ENCODE measurements at places on chromosomes 11 and 22.
A peak's percentile ranks its signal among the peaks of the same experiment; 100 is the strongest.

GRCh38 chr11:109421981-109422869 lies at the start of gene C11orf87:
Gene C11orf87 (plus strand): TSS chr11:109422190. CDS start chr11:109423634, 1,444 bp downstream.
- no peak for DNase-seq

- DNase-seq: no peak
Measured at GRCh38 chr11:38219636-38220035, 1621.6 kb upstream of the RAG2 start.

GRCh38 chr11:86447763-86448480 lies 73.2 kb downstream of the CCDC81 start:
- no peak for DNase-seq

DNA sequence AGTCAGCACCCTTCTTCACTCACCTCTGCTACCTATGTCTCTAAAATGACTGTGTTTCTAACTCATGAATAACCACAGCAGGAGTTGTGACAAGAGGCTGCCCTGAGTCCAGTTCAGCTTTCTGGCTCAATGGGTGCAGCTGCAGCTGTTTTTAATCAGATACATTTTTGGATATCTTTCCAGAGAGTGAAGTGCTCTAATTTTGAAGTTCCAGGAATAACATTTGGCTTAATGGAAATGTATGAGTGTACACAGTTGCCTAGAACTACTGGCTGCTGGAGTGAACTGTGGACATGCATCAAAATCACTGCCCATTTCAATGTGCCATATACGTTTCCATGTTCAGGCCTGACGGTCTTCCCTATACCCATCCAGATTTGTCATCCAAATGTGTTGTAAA lies 769.5 kb upstream of the ANO3 start:
- no peak for DNase-seq

GRCh38 chr11:105573091-105573490 lies 36.8 kb upstream of the GRIA4 start:
- DNase-seq: no peak

GRCh38 chr11:13236626-13237025 lies 41.0 kb upstream of the BMAL1 start:
- no peak for DNase-seq

DNA sequence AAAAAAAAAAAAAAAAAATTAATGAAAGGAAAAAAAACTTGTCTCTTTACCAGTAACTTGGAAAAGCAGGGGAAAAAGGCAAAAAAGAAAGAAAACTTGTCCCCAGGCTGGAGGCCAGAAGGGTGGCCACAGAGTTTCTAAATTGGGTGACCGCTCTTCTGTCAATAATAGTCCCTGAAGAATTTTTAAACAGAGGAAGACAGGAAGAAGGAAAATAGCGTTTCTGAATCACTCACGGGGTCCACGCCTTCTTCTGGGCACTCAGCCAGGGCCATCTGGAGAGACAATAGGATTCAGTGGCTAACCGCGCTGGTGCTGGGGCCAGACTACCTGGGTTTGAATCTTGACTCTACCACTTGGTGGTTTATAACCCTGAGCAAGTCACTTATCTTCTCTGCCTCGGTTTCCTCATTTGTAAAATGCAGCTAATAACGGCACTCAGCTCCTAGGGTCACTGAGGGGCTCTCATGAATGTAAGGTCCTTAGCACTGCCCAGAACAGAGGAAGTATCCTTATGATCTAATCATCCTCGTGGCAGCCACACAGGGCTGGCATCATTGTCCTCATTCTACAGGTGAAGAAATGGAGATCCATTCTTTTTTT lies 7.0 kb downstream of the C11orf86 start:
- no peak for DNase-seq

GRCh38 chr22:29663180-29663821 lies 56.5 kb upstream of the CABP7 start:
- DNase-seq: no peak

DNA sequence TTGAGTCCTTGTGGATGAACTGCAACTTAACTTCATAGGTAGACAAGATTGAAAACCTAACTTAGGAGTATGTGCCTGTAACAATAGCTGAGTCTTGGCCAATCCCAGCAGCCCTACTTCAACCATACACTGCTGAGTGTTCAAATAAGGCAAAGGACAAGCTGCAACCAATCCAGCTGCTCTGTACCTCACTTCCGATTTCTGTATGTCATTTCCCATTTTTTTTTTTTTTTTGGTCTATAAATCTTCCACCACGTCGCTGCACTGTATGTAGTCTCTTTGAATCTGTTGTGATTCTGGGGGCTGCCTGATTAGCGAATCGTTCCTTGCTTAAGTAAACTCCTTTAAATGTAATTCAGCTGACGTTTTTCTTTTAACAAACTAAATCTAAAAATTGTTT lies 35.4 kb upstream of the FLI1 start:
- no peak for DNase-seq

GRCh38 chr11:69219991-69220390 lies 64.3 kb downstream of the SMIM38 start:
- DNase-seq: no peak

- DNase-seq: no peak
Measured at GRCh38 chr22:39264349-39265038, 19.7 kb upstream of the PDGFB start.

DNA sequence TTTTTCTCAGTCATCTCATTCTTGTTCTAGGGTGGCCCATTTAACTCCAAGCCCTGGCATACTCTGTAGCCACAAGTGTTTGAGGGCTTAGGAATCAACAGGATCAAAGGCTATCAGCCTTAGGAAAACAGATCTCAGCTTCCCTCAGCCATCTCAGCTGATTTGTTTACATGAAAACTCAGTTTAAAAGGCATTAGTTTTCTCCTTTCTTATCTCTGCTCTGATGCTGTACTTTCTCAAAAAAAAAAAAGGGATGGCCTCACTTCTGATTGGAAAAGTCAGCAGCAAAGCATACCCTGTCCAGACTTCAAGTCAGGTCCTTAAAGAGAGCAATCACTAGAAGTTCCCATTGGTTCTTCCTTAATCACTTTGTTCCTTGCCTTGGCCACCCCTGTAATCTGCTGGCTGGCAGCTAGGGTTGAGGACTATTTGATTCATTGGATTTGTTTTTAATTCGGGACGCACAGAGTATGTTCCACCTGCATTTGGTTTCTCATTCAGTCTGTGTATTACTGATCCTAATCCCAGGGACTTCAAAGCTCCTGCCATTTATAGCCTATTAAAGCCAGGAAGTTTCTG lies 102.8 kb downstream of the EXT2 start:
- no peak for DNase-seq

GRCh38 chr22:21967693-21968271 lies 14.8 kb downstream of the TOP3B start:
- DNase-seq: no peak

DNA sequence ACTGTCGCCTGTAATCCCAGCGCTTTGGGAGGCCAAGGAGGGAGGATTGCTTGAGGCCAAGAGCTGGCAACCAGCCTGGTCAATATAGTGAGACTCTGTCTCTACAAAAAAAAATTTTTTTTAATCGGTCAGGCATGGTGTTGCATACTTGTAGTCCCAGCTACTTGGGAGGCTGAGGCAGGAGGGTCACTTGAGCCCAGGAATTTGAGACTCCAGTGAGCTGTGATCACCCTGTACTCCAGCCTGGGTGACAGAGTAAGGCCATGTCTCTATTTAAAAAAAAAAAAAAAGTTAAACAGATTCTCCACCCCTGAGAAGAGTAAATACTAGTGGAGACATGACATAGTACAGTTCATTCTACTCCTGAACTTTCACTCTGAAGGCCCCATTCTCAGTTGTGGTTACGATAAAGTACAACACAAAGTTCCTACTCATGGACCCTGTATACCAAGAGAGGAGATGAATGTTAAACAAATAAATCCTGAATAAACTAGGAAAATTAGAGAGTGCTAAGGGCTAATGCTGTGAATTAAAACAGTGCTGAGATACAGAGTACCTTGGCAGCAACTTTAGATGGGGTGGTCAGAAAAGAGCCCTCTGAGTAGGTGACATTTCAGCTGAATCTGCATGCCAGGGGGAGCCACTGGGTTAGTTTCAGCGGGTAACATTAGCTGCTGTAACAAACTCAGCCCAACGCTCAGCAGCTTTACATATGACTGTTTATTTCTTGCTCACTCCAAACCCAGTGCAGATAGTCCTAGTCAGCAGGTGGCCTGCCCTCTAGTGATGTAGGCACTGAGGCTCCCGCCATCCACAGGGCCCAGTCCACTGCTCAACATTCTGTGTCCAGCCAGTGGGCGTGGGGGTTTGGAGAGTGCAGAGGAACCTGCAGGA lies 75.1 kb downstream of the DBX1 start:
- no peak for DNase-seq

GRCh38 chr22:45600790-45601730 lies 70.6 kb upstream of the ATXN10 start:
- no peak for DNase-seq

- no peak for DNase-seq
Measured at GRCh38 chr11:73520353-73521061, 77.4 kb downstream of the FAM168A start.

DNA sequence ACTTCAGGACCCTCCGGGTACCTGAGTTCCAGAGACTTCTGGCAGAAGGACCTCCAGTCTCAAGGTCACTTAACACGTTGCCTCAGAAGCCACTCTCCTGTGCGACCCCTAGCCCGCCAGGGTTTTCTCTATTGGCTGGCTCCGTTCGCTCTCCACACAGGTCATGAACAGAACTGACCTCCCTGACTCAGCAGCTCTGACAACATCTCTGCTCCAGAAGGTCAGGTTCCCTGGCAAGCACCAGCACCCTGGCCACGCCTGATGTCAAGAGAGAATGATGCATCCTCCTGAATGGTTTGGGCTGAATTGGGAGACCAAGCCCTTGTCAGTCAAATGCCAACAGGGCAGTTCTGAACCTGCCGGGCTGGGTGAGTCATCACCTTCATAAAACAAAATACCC lies 84.3 kb upstream of the TMEM45B start:
- DNase-seq: no peak

- DNase-seq: no peak
Measured at GRCh38 chr11:10303558-10304363, 1.1 kb upstream of the ADM start.

GRCh38 chr22:37686002-37686982 lies at the start of gene NOL12:
Gene NOL12 (plus strand): TSS chr22:37686343. CDS start chr22:37686393, 50 bp downstream.
- peak; percentile 83 for DNase-seq

DNA sequence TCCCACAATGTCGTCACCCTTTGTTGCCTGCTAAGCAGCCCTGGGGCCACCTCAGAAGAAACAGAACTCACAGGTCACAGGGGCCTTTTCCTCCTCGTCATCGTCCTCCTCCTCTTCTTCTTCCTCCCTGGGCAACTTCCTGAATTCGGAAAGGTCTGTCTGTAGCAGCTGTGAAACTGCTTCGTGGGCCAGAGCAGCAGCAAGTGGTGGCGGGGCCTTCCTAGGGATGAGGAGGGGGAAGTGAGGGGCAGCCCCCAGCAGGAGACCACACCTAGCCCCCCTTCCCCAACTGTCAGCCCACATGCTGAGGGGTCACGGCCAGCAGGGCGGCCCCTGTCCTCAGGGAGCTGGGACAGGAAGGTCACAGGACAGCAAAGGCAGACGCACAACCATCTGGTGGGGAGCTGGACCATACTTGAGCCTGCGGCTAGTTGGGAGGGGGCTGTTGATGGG lies 13.2 kb downstream of the PPM1F start:
- no peak for DNase-seq
